H9 (cell line): ENCODE measurements at places on chromosomes 12 and 14.

DNA sequence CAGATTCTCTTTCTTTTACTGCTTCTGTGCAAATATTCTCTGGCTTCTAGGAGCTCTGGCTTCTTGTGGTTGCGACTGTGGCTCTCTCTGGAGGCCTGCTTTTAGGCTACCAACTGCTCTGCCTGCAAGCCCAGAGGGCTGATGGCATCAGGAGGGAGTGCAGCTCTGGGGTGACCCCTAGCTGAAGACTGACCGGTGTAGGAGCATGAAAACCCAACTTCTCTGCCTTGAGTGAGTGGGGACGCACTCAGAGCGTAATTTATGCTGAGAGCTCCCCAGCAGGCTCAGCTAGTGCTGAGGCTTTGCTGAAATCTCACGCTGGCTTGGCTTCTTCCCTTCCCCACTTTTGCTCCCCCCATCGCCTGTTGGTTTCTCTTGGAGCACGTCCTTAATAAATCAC, 29.9 kb upstream of the RBM19 start:
- DNase-seq, result peak; percentile 82

- DNase-seq, result no peak
Observed at GRCh38 chr12:70508178-70508577, 129.1 kb downstream of the PTPRB start.

- DNase-seq, result no peak
Observed at GRCh38 chr14:60651086-60651795, 2.0 kb upstream of the SIX1 start.

GRCh38 chr12:93060666-93061472, 131.8 kb upstream of the EEA1 start:
- no peak for DNase-seq

- DNase-seq, result no peak
Observed at GRCh38 chr14:63249092-63249491, 44.8 kb downstream of the RHOJ start.

- no peak for DNase-seq
Observed at GRCh38 chr14:93274055-93274806, 58.6 kb downstream of the BTBD7 start.
